ENCODE measurements at places on chromosomes 3 and 15. TPM values are rescaled to one million over a fixed set of nuclear protein-coding genes. Genes with fewer than 3 reads are reported as not detected.

Gene GP9
- total RNA-seq, result not detected

Gene CCR9
- not detected for total RNA-seq

Gene FANCD2OS
- not detected for total RNA-seq

Gene TRIM42
- total RNA-seq, result not detected

Gene CFAP100
- not detected for total RNA-seq

DNA sequence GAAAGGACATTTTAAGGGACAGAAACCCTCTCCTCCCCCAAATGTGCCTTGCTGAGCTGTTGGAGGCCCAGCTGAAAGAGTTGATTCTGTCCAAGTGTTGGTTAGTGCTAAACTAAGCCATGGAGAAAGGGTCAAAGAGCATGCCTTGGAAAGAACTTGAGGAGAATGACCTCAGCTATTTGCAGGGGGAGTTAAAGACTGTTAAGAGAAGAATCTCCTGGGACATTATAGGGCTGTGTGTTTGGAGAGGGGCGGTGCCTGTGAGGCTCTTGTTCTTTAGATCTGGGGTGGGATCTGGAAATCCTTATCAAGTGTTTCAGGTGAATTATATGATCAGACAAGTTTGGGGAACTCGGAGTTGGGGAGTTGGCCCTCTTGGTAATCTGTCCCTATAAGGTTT lies 13.0 kb downstream of the FNDC3B start:
- DNase-seq, result no peak

- no peak for DNase-seq
Observed at GRCh38 chr3:178146406-178146831, 389.8 kb upstream of the KCNMB2 start.

- DNase-seq, result no peak
Observed at GRCh38 chr3:188404701-188405100, 250.7 kb downstream of the LPP start.

DNA sequence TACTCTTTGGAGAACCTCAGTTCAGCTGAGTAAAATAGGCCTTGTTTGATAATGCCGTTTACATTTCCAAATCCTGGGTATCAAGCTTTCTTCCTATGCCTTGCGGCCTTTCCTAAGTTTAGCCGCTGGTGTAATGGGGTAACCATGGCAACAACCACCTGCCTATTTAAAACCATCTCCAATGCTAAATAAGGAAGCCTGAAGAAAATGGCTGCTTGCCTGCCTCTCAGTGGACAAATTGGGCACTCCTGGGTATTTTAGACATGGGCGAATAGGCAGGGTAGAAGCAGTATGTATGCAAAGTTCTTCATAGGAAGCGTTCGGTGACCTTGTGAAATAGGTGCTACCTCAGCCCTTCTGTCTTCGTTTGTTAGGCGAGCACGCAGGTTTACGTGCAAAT lies 122.7 kb downstream of the DGKG start:
- DNase-seq, result peak; percentile 24

- no peak for DNase-seq
Observed at GRCh38 chr3:156705761-156706616, 31.6 kb downstream of the TIPARP start.

DNA sequence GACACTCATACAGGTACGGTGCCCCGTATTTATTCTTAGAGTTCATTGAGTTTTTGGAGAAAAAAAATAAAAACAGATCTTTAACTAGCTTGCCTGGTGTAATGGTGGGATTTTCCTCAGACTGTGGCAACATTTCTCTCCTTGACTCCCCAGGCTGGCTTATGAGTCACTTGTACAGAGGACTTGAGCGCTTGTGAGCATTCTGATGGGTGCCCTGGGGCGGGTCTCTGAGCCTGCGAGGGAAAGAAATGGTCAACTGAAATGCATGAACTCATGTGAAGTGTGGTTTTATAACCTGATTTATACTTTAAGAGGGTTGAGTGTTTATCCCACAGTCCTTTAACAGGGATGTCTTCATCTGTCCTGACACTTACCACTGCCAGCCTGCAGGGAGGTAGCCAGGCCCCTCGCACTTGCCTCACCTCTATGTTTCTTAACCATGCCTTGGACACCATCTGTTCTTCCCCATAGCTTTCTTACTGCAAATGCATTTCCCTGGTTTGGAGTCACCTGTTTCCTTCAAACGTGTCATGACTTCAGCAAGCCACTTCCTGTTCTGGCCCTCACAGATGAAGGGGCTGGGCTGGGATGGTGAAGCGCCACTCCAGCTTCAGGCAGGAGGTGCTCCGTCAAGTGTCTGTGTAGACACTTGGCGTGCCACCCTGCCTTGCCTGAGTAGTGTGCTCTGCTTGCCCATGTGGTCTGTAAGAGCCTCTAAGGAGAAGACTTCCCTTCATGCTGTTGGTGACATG lies 118.7 kb downstream of the PDE8A start:
- peak; percentile 47 for DNase-seq

GRCh38 chr15:98548139-98548971 lies 100.0 kb upstream of the IGF1R start:
- DNase-seq, result peak; percentile 51

- DNase-seq, result no peak
Observed at GRCh38 chr3:176951144-176951543, 246.1 kb downstream of the TBL1XR1 start.

DNA sequence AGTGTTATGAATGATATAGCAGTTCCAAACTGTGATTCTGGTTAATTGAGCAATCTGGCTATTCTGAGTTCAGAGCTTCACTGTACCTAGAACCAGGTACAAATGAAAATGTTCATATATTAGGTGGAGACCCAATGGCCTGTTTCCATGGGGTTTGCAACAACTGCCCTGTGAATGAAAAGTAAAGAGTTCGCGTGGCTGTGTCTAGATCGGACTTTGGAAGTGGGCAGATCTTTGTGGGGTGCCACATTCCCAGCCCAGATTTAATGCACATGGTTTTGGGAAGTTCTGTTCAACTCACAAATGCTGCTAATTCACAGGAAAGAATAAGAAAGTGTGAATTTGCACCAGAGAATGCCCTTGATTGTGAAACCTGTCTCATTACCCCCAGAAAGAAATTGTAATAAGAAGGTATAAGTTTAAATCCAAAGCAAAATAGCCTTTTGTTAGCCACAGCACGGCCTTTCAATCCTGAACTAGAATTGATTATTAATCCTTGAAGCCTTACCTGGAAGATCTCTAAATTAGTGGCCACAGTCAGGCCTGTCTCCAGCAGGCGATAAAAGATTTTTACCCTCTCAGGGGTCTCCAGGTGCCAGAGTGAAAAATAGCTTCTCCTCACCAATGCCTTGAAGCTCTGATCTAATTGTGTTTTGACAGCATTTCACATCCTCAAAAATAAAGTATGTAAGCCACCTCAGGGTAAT lies 22.6 kb downstream of the WHAMM start:
- no peak for DNase-seq

All from dermis blood vessel endothelial cell (primary cell).